OCI-M1 (cell line): ENCODE measurements at places on chromosomes 4 and X.

DNA sequence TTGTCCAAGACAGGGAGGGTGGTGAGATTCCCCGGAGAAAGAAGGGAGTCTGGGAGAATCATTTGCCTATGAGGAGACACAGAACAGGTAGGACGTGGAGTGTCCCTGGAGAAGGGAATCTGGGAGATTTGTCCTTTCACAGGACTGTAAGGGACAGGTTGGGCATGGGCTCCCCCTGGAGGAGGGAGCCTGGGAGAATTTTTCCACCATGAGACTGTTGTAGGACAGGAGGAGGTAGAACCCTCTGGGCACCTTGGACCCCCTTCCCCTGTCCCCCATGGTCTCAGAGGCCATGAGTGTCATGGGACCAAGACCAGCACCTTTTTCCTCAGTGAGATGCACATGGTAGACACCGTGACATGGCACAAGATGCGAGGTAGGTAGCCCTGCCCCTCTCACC, 2.8 kb downstream of the PORCN start:
- peak; percentile 15 for DNase-seq

DNA sequence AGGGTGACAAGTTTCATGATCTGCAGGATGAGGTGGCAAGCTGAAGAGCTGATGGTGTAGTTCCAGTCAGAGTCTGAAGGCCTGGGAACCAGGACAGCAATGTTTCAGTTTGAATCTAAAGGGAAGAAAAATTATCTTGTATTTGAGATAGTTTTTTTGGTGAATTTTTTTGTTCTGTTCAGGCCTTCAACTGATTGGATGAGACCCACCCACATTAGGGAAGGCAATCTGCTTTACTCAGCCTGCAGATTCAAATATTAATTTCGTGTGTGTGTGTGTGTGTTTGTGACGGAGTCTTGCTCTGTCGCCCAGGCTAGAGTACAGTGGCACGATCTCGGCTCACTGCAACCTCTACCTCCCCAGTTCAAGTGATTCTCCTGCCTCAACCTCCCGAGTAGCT, 22.1 kb upstream of the SMIM14 start:
- no peak for DNase-seq

- DNase-seq = no peak
These were observed 735.8 kb upstream of the ATOH1 start for GRCh38 chr4:93092765-93093164.

DNA sequence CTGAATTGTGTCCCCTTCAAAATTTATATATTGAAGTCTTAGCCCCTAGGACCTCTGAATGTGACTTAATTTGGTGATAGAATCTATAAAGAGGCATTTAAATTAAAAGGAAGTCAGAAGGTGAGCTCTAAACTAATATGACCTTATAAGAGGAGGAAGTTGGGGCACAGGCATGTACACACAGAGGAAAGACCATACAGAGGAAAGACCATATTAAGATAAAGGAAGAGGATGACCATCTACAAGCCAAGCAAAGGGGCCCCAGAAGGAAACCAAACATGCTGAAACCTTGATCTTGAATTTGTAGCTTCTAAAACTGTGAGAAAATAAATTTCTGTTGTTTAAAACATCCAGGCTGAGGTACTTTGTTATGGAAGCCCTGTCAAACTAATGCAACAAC, 26.9 kb upstream of the CYBB start:
- DNase-seq = no peak

DNA sequence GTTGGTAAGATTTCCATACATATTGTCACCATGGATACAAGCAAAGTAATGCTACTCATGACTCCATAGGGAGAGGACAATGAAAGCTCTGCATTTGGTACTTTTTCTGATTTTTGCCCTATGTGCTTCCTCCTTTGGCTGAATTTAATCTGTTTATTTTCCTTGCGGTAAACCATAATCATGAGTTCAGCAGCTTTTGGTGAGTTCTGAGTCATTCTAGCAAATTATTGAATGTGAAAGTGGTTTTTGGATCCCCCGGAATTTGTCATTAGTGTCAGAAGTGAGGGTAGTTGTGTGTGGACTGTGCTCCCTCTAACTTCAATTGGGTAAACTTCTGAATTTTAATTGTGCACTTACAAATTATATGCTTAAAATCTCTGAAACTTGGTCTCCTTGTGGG, 170.3 kb downstream of the MOSPD2 start:
- DNase-seq = peak; percentile 3

GRCh38 chr4:8009097-8009496, 69.4 kb upstream of the AFAP1 start:
- DNase-seq = no peak

GRCh38 chrX:8811611-8812010, 10.4 kb upstream of the FAM9A start:
- DNase-seq = no peak

- DNase-seq = no peak
These were observed 706 bp upstream of the CSTF2 start for GRCh38 chrX:100819534-100819836.

GRCh38 chrX:3529466-3530010, 183.1 kb upstream of the MXRA5 start:
- no peak for DNase-seq

DNA sequence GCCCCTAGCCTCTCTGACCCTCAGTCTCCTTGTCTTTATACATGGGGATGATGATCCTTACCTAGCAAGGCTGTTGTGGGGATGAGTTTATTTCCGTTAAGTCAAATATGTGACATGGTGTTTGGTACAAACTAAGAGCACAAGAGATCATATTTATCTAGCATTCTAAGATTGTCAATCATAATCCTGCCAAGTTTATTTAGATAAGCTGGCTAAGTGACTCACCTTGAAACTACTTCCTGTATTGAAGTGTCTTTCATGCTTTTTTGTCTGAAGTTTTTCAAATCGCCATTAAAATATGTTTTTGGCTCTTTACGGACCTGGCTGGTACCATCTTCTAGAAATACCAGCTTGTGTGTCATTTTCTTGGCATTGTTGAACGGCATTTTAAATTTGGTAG, 30.7 kb downstream of the MAP7D3 start:
- DNase-seq = no peak

DNA sequence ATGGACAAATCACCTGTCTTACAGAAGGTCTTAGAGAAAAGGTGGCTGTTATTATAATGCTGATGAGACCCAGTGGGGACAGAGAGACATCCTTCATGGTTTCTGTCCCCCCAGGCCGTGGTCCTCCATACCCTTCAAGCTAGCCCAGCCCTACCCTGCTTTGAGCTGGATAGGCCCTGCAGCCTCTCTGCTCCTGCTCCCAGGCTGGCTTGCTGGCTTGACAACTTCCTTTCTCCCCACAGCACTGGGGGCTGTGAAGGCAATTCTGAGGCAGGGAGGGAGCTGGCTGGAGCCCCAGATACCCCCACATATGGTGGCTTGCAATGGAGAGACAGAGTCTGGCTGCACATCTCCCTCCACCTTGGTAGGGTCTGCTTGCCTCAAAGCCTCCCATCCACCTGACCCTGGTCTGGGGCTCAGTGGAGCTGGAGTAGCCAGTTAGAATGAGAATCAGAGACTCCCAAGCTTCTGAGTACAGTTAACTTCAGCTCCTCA, 118.2 kb downstream of the PJA1 start:
- no peak for DNase-seq

DNA sequence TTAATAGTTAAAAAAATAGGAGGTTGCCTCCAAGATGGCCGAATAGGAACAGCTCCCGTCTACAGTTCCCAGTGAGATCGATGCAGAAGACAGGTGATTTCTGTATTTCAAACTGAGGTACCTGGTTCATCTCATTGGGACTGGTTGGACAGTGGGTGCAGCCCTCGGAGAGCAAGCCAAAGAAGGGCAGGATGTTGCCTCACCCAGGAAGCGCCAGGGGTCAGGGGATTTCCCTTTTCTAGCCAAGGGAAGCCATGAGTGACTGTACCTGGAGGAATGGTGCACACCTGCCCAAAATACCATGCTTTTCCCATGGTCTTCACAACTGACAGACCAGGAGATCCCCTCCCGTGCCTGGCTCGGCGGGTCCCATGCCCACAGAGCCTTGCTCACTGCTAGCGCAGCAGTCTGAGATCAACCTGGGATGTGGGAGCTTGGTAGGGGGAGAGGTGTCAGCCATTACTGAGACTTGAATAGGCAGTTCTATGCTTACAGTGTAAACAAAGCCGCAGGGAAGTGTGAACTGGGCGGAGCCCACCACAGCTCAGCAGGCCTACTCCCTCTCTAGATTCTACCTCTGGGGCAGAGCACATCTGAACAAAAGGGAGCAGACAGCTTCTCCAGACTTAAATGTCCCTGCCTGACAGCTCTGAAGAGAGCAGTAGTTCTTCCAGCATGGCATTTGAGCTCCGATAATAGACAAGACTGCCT, 47.5 kb downstream of the PPA2 start:
- no peak for DNase-seq

DNA sequence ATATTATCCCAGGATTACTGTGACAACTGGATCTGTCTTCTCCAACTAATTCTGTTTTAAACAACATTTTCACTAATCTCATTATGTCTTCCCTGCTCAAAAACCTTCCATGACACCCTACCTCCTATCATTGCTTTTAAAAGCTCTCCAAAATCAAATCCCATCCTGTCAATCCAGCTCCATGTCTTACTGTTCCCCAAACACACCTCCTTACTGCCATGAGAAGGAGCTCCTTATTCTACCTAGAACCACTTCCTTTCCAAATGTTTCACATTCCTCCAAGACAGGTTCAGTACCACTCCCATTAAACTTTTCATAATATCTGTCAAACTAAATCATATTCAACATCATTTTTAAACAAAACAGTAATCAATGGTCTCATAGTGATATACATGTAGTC, 66.9 kb upstream of the WDR17 start:
- peak; percentile 32 for DNase-seq

GRCh38 chr4:1243451-1244080, 5.4 kb downstream of the CTBP1 start:
- DNase-seq = no peak

DNA sequence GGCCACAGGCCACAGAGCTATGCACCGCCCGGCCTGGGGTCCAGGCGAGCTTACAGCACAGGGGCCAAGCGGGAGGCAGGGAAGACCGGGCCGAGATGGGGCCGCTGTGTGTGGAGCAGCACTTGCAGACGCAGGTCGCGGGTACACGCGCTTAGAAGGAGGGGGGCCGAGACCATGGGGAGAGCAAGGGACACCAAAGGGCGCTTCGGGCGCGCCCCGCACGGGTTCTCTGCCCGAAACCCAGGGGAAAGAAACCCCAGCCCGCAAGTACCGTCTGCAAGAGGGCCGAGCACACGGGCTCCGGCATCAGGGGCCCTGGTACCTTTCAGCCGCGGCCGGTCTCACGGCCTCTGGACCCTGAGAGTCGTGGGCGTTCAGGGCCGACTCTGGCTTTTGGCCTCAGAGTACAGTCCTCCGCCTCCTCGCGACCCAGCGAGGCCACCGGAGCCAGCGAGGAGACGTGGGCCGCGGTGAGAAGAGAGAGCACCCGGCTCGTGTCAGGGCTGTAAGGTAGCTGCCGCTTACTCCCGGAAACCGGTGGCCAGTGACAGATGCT, 342 bp downstream of the EOLA2 start:
- no peak for DNase-seq

DNA sequence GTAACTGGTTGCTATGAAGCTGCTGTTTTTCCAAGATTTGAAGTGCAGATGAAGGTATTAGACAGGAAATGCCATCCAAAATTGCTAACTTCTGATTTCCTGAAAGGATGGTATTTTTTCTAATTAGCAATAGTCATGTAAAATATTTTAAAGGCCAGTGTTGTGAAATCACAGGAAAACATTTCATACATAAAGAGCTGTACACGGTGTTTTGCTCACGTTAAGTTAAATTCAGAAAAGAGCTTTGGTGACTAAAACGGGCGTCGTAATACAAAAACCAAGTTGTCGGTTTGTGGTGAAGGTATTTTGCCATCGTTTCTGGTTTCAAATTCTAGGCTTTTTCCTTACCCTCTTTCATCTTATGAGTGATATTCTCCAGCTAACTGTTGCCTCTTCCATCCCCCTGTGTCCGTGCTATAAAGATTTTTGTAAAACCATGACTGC, 39.8 kb downstream of the AFF1 start:
- no peak for DNase-seq

GRCh38 chr4:153585026-153585425, 99.1 kb upstream of the TLR2 start:
- DNase-seq = no peak

GRCh38 chr4:106301393-106302061, 14.5 kb downstream of the TBCK start:
- no peak for DNase-seq
